ENCODE measurements at places on chromosomes 16 and 17.
A peak's percentile ranks its signal among the peaks of the same experiment; 100 is the strongest.

DNA sequence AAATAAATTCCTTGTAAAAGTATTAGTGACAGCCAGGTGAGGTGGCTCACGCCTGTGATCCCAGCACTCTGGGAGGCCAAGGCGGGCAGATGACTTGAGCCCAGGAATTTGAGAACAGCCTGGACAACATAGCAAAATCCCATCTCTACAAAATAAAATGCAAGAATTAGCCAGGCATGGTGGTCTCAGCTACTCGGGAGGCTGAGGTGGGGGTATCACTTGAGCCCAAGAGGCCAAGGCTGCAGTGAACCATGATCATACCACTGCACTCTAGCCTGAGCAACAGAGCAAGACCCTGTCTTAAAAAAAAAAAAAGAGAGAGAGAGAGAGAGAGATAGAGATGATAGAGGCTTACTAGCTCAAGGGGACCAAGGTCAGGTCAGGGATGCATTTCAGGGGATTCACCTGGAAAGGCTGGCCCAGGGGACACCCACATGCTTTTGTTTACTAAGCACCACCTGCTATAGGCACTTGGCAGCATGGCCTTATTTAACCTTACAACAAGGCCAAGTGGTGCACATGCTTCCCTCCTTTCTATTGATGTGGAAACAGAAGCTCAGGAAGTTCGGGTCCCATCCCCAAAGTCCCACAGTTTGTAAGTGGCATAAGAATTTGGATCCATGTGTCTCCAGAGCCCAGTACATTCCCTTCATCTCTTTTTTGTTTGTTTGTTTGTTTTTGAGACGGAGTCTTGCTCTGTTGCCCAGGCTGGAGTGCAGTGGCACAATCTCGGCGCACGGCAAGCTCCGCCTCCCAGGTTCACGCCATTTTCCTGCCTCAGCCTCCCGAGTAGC, 12.4 kb upstream of the SRCIN1 start:
- no peak for DNase-seq

DNA sequence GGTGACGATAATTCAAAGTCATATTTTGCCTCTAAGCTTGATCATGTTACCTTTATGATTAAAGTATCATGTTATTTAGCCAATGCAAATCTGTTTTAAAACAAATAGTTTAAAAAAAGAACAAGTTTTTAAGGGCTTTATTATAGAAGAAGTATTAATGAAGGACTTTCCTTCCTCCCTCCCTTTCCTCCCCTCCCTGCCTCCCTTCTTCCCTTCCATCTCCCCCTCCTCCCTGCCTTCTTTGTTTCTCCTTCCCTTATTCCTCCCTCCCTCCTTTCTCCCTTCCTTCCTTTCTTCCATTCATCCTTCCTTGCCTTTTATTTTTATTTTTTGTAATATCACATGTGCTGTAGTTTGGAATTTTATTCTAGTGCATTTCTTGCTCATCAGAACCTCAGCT, 26.4 kb downstream of the NQO1 start:
- no peak for DNase-seq

GRCh38 chr17:14300575-14301278, at the start of gene HS3ST3B1:
HS3ST3B1 (plus strand) TSS chr17:14301081; CDS start chr17:14301519, 438 bp downstream.
- peak; percentile 98 for DNase-seq

GRCh38 chr16:84700446-84701300, 873 bp downstream of the USP10 start:
- DNase-seq = peak; percentile 16

DNA sequence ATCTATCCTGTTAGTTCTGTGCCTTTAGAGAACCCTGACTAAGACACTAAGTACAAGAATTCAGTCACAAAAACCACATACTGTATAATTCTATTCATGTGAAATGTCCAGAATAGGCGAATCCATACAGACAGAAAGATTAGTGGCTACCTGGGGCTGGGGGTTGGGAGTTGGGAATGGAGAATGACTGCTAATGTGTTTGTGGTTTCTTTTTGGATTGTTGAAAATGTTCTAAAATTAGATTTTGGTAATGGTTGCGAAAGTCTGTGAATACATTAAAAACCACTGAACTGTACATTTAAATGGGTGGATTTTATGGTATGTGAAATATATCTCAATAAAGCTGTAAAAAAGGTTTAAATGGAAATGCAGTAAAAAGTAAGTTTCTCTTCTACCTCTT, 80.4 kb upstream of the AKTIP start:
- no peak for DNase-seq

- DNase-seq = no peak
Measured at GRCh38 chr17:7056386-7056785, 12.5 kb upstream of the SLC16A11 start.

DNA sequence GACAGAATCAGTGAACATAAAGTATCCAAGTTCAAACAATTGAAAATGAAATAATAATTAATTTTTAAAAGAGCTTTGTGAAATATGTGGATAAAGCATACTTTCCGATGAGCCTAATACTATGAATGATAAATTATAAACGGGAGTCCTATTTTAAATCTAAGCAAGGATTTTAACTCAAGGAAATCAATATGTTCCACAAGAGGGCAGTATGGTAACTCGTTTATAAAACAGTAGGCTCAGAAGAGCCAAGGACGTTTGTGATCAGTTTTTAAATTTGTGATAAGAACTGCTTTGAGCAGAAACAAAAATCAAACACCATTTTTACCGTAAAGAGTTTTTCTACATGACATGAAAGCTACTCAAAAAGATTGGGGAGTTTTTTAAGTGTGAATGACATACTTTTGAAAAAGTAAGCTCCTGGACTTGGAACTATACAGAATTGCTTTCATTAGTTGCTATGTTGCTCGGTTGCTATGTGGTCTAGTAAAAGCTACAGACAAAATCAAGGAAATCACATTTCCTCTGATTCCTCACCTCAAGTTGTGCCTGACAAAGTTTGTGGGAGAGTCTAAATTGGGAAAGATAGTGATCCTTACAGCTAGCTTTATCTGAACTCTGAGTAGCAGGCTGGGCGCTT, 11.8 kb upstream of the TEKT1 start:
- no peak for DNase-seq

DNA sequence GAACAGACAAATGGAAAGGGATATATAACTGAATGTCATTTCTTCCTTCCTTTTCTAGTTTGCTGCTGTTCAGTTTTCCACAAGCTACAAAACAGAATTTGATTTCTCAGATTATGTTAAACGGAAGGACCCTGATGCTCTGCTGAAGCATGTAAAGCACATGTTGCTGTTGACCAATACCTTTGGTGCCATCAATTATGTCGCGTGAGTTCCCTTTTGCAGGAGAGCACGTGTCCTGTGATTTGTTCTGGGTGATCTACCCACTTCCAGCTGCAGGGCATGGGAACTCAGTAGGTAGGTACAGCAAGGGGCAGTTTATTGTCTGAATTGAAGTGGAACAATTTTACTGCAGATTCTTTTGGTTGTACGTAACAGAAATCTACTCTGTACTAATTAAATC, 8.8 kb downstream of the ITGAL start:
- DNase-seq = no peak

DNA sequence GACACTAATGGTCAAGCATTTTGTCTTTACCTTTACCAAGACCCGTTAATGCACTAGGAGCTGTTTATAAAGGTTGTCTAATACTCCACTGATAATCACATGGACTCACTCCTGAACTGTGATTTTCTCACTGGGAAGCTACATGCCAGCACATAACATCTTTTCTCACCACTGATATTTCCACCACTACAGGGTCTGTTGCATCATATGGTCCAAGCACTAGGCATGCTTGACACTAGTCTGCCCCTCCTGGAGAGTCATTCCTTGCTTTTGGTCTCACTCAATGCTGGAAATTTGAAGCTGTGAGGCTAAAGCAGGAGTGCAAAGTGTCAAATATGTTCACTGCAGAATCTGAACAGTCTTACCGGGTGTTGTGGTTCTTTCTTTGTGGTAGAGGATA, 1576.8 kb downstream of the CDH8 start:
- DNase-seq = no peak

All from activated CD4-positive, CD25-positive, alpha-beta regulatory T cell treated with anti-CD3 and anti-CD28 coated beads, Interleukin-2, amount 50 U/mL, for 16 hours (primary cell).